NCI-H2107 (cell line): ENCODE measurements at places on chromosomes 7 and 10.

- DNase-seq = no peak
Measured at GRCh38 chr10:28952523-28952922, 275.2 kb downstream of the BAMBI start.

- DNase-seq = no peak
Measured at GRCh38 chr10:69843923-69844322, 42.2 kb downstream of the COL13A1 start.

DNA sequence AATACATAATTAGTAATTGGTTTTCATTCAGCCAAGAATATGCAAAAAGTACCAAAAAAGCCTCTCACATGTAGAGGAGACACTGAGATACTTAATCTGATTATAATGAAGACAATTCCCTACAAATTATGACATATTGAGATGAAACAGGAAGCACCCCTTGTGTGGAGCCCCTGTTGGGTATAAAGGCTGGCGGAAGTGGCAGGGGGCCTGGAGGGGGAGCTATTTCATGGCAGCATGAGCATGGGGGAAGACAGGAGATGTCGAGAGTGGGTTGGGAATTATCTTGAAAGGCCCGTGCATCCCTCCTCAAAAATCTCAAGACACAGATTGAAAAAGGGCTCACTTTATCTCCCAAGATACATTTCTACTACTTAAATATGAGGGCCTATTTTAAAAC lies 96.9 kb downstream of the PIP4K2A start:
- no peak for DNase-seq

DNA sequence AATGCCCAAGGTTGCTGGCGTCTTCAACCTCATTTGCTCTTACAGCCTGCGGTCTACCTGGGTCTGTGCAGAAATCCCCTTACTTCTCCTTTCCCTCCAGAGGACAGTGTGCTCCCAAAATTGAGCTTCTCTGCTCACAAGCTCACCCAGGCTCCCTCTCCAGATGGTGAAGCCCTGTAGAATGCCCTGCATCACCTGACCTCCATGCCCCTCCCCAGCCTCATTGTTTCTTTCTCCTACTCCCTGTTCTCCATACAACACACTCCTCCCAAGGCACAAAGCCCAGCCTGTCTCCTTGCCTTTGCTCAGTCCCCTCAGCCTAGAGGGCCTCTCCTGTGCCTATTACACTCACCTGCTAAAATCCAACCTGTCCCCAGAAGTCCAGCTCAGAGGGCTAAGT lies 3.5 kb downstream of the CRHR2 start:
- no peak for DNase-seq

DNA sequence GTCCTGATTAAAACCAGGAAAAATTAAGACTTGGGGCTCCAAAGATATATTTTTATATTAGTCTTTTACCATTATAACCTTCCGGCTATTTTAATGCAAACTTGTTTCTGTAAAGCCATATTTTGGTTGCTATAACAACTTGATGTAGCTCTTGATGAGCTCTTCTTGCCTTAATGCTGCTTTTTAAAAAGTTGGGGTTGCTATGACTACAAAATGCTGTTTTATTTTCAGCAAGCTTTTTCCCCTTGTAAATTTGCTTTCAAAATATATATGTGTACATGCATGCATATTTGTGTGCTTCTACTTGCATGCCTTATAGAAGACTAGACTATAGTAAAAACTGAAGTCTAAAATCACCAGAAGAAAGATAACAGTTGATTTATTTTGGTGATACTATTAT lies 99.7 kb downstream of the CSTF2T start:
- DNase-seq = no peak

- DNase-seq = no peak
Measured at GRCh38 chr7:36844374-36844773, 120.1 kb upstream of the AOAH start.

- DNase-seq = no peak
Measured at GRCh38 chr7:151968357-151968756, 12.1 kb downstream of the GALNTL5 start.
